ENCODE measurements at places on chromosomes 13 and 19.
A peak's percentile ranks its signal among the peaks of the same experiment; 100 is the strongest.

DNA sequence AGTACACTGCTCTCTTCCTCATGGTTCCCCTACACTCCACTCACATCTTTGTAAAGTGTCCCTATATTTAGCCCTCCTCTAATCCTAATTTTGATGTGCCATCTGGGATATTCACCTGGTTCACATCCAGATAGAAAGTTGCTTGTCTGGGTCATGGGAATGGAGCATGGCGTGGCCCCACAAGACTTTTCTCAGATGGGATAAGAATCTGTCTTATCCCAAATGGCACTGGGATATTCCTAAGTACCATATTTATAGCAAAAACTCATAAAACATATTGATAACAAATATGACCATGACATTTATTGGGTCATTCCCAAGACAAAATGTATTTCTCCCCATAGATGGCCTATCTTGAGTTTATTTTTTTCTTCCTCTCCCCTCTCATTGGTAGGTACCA, 49.5 kb upstream of the POMP start:
- no peak for DNase-seq

DNA sequence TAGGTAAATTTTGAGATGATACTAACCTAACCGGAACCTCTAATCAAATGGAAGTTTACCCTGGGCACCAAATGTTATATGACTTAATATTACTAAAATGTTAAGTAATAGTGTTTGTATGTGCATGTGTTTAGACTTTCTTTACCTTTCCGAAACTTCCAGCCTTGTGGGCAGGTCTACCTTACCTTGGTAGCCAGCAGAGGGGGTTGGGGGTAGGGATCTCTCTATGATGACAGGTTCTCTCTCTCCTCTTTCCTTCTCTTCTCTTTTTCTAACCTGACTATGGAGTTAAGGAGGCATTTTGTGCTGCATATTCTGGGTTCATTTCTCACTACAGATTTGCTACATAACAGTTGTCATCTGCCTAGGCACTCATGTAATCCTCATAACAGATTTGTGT, 6.8 kb upstream of the FRY start:
- no peak for DNase-seq

DNA sequence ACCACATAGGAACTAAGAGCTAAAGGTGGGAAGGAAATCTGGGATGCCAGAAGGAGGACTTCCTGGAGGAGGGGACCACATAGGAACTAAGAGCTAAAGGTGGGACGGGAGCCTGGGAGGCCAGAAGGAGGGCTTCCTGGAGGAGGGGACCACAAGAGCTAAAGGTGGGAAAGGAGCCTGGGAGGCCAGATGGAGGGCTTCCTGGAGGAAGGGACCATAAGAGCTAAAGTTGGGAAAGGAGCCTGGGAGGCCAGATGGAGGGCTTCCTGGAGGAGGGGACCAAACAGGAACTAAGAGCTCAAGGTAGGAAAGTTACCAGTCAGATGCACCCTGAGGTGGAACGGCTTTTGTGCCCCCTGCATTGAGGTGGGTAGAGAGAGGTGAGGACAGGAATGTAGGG, 9.8 kb upstream of the FCHO1 start:
- no peak for DNase-seq

DNA sequence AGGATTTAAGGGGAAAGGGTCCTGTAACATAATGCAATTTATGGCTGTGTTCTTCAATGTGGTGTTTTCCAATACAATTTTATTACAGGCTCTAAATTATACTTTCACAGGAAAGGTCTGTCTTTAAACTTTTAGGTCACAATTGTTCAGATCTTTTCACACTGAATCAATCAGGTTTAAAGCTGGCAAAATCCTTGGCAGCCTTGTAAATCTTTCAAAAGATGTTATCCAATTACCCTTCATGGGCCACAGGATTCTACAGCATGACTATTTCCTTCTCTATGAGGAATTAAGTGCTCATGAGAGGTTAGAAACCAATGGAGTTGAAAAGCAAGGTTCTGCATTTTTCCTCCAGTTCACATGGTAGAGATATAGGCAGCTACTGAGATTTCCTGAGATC, 211.5 kb upstream of the MIR17HG start:
- no peak for DNase-seq

DNA sequence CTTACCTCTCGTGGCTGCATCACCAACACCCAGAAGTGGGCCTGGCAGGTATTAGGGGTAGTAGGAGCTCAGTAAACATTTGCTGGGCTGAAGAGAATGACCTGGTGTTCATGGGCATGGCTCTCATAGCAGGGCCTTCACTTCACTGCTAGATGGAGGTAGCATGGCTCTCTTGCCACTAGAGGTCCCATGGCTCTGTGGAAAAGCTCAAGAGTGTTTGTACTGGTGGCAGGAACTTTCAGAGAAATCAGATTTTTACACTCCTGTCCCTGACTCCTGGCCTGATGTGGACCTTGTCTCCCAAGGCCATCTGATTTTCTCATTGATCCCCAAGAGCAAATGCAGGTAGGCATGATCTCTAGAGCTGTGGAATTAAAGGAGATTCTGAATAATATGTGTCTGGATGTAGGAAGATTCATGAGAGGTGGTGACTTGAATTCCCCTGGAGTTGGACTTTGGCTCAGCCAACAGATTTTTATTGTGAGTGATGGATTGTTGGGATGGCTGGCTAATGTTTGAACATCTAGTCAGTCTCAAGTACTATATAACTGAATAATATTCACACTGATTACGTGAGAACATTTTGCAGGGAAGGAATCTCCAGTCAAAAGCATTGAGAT, 5.7 kb downstream of the ZNF574 start:
- DNase-seq, result peak; percentile 26

- DNase-seq, result no peak
Observed at GRCh38 chr19:27694361-27695055, 1518.4 kb downstream of the UQCRFS1 start.

- DNase-seq, result no peak
Observed at GRCh38 chr13:47250146-47250545, 353.3 kb upstream of the HTR2A start.

DNA sequence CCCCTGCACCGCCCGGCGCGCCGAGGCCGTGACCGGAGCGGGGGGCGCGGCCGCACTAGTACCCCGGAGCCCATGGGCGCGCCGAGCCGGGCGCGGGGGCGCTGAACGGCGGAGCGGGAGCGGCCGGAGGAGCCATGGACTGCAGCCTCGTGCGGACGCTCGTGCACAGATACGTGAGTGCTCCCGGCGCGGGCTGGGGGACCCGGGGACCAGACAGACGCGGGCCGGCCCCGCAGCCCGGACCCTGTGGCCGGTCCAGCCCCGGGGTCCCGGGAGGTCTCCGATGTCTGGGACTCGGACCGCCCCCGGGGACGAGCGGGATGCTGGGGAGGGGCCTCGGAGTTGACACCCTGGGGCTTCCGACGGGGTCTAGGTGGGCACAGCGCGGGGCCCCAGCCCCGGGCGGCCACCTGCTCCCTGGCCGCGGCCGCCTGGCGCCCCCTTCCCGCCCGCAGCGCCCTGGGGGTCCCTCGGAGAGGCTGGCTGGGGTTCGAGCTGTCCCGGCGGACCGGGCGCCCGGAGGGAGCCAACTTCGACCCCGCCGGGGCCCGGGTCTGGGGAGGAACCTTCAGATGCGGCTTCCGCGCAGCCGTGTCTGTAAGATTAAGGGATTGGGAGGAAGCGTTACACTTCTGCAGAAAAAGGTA, 568 bp downstream of the ATP11A start:
- peak; percentile 55 for DNase-seq

DNA sequence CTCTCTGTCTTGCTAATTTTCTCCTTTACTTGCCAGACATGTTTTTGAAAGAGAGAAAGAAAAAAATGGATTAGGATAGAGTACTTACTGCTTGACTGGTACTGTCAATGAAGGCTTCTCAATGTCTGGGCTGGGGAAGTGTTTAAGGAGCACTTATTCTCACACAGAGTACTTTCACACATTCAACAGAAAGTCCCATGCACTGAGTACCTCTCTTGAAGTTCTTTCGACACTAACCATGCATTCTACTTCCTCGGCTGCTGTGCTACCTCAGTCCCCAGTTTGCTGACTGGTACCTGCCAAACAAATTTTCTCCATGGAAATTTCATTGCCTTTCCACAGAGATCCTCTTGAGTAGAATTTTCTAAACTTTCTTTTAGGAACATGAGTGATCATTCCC, 281.9 kb downstream of the RBM26 start:
- DNase-seq, result no peak

DNA sequence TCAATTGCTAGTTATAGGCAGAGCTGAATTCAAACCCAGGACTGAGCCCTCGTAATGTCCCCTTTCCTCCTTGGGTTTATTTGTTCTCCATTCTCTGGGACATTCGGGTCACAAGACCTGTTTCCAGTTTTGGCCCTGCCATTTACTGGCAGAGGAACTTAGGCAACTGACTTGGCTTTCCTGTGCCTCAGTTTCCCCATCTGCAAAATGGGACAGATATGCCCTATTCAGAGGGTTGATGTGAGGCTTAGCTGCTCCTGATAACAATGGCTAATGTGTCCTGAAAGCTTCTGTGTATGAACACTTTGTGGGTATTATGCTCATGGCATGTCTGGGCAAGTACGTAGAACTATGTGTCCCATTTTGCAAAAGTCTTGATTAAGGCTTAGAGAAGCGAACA, 996 bp downstream of the ZNF524 start:
- DNase-seq, result no peak

- DNase-seq, result no peak
Observed at GRCh38 chr19:49243129-49243528, 81.9 kb downstream of the SLC6A16 start.

DNA sequence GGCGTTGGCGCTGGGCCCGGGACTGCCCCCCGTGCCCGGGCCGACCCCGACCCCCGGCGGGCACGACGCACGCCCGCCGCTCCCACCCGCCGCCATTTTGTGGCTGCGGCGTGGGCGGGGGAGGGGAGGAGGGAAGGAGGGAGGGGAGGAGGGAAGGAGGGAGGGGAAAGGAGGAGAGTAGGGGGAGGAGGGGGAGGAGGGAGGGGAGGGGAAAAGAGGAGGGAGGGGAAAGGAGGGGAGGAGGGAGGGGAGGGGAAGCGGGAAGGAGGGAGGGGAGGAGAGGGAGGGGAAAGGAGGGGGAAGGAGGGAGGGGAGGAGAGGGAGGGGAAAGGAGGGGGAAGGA, at the start of gene BTBD2:
BTBD2 (minus strand) TSS at position 107 of the 343 bp plus-strand sequence; CDS start at position 96, 11 bp downstream.
- peak; percentile 82 for DNase-seq

DNA sequence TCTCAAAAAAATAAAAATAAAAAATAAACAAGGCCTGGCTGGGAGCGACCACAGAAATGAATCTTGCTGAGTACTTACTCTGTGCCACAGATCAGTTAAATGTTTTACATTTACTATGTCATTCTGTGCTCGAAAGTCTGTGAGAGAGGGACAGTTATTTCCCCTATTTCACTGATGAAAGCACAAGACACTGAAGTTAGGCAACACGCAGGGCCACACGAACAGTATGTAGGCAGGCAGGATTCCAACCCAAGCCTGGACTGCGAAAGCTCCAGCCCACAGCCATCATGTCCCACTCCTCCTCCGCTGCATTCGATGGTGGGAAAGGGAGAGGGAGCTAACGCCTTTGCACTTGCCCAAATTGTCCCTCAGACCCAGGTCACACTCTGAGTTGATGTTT, 34.2 kb downstream of the RUBCNL start:
- no peak for DNase-seq

DNA sequence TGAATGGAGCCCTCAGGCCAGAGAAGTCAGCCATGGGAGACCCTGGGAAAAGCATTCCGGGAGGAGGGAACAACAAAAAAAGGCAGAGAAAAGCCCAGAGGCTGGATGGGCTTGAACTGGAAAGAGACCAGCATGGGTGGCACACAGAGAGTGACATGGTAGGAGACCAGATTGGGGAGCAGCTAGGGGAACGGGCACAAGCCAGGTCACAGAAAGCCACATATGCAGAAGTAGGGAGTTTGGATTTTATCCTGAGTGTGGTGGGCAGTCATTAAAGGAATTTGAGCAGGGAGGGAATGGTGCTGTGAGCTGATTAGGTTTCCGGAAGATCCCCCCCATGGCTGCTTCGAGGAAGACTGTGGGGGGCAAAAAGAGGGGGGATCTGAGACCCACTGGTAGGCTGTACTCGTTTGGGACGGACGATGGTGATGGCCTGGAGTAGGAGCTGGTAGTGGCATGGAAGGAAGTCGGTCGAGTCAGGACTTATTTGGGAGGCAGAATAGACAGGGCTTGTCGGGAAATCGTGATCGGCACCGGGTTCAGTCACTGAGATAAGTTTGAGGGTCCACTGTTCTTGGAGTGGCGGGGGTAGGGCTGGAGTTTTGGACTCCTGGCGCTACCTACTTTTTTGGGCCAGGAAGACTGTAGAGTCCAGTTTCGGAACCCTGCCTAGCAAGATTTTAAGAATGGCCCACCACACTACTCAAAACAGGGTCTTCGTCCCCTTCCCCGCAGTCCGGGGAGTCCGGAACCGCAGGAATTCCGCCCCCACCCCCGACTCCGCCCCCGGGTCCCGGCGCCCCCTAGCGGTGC, 949 bp downstream of the SERTAD1 start:
- peak; percentile 23 for DNase-seq

DNA sequence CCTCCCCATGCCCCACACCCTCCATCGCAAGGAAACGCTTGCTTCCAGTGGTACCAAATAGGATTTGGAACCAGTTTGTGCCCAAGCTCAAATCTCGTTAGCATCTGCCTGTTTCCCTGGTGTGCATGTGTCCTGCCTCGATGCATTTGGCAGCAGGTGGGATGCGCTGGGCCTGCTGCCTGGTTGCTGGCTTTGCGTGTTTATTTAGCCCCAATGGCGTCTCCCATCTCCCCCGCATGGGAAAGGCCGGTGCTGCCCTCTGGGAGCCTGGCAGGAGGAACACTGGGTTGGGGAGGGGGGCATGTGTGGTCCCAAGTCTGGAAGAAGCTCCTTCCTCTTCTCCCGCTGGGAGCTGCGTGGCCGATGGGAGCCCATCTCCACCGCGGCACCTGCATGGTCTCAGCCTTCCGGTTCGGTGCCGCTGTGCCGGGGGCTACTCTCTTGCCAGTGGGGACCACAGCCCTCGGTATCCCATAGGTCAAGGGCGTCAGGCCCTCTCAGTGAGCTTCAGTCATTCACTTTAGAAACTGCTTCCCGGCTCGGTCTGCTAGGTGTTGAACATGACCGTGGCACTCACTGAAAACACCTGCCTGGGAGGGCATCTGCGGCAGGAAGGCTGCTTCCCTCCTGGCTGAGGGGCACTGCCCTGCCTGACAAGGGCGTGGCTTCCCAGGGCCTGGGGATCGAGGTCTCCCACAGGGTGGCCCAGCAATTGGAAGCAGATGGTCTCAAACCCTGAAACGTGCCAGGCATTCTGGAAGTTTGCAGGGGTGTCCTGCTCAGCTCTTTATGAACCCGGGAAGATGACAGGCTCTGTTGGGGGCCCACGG, 11.8 kb upstream of the F7 start:
- no peak for DNase-seq

DNA sequence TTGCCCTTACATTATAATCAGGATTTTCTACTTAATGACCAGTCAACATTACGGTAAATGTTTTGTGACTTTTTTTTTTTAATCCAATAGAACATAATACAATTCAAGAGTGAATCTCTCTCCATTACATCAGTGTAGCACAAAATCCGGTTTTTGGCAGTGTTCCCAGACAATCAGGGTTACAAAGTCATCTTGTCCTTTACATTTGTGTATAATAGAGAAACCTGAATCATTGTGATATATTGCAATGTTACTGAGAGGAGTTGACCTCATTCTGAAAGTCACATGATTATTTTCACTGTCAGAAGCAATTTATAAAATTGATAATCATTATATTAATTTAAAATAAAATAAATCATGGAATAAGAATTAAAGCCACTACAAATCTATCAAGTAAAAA, 1346.0 kb upstream of the SPRY2 start:
- DNase-seq, result no peak

- DNase-seq, result no peak
Observed at GRCh38 chr19:1430246-1430645, 8.0 kb upstream of the RPS15 start.
